ENCODE measurements at places on chromosomes 12 and 14. TPM values are rescaled to one million over a fixed set of nuclear protein-coding genes. Genes with fewer than 3 reads are reported as not detected.

The CCDC175 gene
- total RNA-seq, result not detected

The ENDOU gene
- total RNA-seq, result 0.53 TPM

The PTHLH gene
- not detected for total RNA-seq

The P2RX7 gene
- 0.14 TPM for total RNA-seq

The RIPK3 gene
- 0.24 TPM for total RNA-seq

The OAS1 gene
- not detected for total RNA-seq

The LRRC10 gene
- total RNA-seq, result 33.5 TPM

The LPAR5 gene
- 0.71 TPM for total RNA-seq

The CCDC92 gene
- total RNA-seq, result 49.3 TPM

The CPNE8 gene
- total RNA-seq, result 0.60 TPM

The PRH2 gene
- total RNA-seq, result not detected

The CCDC177 gene
- 0.07 TPM for total RNA-seq

The GZMB gene
- total RNA-seq, result not detected

The FBXO34 gene
- 19.2 TPM for total RNA-seq

The NINJ2 gene
- not detected for total RNA-seq

The KLRB1 gene
- not detected for total RNA-seq

The GRIP1 gene
- 7.4 TPM for total RNA-seq

The HELB gene
- total RNA-seq, result 4.8 TPM
